ENCODE measurements at places on chromosomes 3 and 15.
A peak's percentile ranks its signal among the peaks of the same experiment; 100 is the strongest.

DNA sequence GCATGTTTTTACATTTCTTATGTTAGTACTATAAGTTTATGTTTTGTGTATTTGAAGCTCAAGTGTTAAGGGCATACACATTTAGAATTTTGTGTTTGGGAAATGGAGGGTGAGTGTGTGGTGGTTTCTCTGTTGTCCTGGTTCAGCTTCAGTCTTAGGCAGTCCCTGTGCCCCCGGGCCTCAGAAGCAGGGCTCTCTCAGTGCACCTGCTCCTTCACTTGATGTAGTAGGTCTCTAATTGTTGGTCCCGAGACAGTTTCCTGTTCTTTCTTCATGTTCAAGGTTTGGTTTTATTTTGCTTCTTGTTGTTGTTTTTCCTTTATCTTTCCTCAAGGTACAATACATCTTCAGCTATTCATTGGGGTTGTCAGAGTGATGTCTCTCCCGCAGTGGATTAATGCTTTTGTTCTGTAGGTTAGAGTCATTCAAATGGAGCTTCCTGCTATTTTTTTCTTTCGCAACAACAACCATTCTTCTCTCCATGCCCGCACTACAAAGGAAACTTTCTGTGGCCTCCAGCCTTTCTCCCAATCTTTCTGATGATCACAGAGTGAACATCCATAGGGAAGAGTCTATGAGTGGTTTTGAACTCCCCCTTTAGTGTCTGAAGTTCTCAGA lies 177.8 kb upstream of the GOLGA6L4 start:
- DNase-seq = no peak

- DNase-seq = no peak
Observed at GRCh38 chr15:41151451-41152005, 35.4 kb upstream of the INO80 start.

GRCh38 chr15:100633763-100634075 lies 31.3 kb downstream of the ASB7 start:
- DNase-seq = no peak

GRCh38 chr3:49553324-49553691 lies 969 bp upstream of the BSN start:
- DNase-seq = no peak

DNA sequence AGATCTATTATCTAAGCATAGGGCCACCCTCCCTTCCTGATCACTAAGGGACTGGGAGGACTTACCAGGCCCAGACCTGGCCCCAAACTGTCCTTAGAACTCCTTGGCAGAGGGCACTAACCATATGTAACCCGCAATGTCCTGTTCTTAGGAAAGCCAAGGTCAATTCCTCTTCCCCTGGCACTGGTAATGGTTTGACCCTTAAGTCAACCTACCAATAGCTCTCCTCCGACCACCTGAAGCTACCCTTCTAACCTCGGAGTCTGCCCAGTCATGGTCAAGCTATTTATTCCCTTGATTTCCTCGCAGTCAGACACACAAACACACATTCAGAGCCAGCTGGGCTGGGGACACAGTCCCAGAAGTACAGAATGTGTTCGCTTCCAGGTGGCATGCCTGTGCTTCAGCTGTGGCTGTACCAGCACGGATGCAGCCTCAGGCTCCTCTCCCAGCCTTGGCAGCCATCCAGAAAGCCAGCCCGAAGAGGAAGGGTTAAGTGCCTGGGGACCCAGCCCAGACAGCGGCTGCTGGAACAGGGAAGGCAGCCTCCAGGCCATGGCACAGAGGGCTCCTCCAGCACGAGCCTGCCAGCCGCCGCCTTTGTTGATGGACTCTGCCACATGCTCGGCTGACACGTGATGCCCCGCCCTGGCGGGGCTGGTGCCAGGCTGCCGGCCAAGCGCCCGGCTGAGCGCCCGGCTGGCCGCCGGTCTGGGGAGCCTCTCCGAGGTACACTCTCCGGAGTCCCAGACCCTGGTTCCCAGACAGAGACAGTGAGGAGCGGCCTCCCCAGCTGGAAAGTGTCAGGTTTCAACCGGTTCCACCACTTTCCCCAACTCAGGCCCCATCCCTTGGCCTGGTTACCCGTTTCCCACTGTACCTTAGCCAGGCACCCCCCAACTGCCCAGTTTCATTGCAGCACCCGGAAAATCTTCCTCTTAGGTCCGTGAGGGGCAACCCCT lies 5.5 kb downstream of the BMF start:
- peak; percentile 47 for DNase-seq

GRCh38 chr15:25770618-25771337 lies 92.3 kb downstream of the ATP10A start:
- no peak for DNase-seq

Data from T1000 (cell line).